H4 (cell line): ENCODE measurements at places on chromosomes 3 and 15.
A peak's percentile ranks its signal among the peaks of the same experiment; 100 is the strongest.

DNA sequence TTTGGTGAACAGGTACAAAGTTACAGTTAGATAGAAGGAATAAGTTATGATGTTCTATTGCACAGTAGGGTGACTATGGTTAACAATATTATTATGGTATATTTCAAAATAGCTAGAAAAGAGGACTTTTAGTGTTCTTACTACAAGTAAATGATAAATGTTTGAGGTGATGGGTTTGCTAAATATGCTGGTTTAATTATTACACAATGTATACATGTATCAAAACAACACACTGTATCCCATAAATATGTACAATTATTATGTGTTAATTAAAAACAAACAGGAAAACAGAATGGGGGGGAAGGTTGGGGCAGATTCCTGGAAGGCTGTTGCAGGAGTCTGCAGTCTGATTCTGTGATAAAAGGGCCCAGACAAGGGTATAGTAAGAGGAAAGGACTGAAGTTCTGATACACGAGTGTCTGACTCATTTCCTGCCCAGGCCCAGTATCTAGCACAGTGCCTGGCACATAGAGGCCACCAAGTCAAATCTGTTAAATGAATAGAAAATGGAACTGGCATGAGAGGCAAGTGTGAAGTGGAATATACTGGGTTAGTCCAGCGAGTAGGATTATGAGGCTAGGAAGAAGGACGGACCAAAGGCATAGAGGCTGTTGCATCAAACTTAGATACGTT, 7.2 kb upstream of the ENTPD3 start:
- no peak for DNase-seq

DNA sequence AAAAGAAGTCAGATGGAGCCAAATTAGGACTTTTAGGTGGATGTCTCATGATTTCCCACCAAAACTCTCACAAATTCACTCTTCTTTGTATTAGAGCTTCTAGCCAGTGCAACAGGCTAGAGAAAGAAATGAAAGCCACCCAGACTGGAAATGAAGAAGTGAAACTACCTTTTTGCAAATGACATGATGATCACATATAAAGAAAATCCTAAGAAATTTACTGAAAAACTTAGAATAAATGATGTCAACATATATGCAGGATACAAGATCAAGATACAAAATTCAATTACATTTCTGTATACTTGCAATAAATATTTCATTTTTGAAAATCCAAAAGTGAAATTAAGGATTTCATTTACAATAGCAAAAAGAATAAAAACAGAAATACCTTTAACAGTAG, 110.8 kb downstream of the LRIG1 start:
- DNase-seq, result no peak

DNA sequence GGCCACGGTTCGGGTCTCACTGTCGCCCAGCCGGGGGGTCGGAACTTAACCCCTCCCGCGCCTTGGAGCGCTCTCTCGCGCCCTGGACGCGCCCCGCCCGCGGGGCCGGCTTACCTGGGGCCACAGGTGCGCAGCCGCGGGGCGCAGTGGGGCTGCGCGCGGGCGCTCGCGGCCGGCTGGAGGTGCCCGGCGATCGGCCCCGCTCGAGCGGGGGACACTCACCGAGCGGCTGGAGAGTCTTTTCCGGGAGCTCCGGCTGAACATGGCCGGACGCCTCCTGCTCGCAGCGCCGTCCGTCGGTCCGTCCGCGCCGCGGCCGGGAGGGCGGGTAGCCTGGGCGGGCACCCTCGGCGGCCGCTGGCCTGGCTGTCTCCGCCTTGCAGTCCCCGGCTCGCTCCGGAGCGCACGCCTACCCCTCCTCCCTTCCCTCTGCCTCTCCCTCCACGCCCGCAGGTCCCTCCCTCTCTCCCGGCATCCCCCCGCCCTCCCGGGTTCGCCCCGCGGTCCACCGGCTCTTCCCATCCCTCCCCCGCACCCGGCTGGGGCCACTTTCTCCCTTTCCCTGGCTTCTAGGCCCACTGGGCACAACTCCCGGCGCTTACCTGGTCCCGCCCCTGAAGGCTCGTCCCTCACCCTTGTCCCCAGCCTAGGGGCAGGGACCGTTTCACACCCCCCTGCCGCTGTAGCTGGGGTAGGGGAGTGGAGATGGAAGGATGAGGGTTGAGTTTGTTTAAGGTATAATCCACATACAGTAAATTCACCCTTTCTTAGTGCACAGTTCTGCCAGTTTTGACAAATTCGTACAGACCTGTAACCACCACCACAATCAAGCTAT, 220.1 kb upstream of the PRICKLE2 start:
- no peak for DNase-seq

GRCh38 chr15:42121021-42121420, 26.7 kb upstream of the PLA2G4D start:
- no peak for DNase-seq

GRCh38 chr15:39884351-39884750, 35.7 kb downstream of the GPR176 start:
- DNase-seq, result no peak

GRCh38 chr15:60480149-60480548, 1.2 kb upstream of the ICE2 start:
- no peak for DNase-seq

GRCh38 chr3:27380433-27381357, 11.5 kb upstream of the NEK10 start:
- no peak for DNase-seq

- DNase-seq, result no peak
Measured at GRCh38 chr3:170196833-170197232, 15.3 kb upstream of the PHC3 start.

GRCh38 chr3:162337630-162338029, 841.0 kb downstream of the OTOL1 start:
- DNase-seq, result peak; percentile 11

- no peak for DNase-seq
Measured at GRCh38 chr15:68606375-68606774, 27.6 kb downstream of the CORO2B start.

- DNase-seq, result no peak
Measured at GRCh38 chr15:67551207-67551743, 8.8 kb downstream of the MAP2K5 start.

GRCh38 chr3:143538577-143538981, 309.7 kb downstream of the SLC9A9 start:
- no peak for DNase-seq

DNA sequence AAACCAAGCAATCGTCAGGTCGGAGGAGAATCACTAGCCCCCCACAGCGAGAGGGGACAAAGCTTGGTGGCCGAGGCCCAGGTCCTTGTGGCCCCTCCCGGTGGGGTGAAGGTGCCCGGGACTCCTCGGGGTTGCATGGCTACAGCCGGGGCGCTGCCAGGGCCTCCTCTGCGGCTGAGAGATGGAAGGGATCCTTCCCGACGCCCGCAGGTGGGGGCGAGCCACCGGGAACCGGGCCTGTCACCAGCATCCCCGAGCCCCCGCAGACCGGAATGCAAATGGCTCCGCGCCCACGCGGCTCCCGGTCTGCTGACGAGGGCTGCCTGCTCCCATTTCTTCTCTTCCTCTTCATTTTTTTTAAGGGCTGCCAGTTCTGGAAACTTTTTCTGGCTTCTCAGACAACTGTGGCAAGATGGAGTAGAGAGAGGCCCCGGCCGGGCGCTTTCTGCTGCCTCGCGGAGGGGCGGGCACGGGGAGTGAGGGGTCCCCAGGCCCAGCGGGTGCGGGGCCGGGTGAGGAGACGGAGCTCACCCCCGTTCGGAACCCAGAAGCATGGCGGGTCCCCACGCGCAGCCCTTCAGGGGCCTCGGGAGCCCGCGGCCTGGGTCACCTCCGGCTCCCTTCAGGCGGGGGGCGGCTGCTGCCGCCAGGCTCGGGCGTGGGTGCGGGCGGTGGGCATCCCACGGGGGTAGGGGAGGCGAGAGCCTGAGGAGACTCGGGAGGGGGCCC, 27.5 kb downstream of the MELTF start:
- DNase-seq, result no peak

DNA sequence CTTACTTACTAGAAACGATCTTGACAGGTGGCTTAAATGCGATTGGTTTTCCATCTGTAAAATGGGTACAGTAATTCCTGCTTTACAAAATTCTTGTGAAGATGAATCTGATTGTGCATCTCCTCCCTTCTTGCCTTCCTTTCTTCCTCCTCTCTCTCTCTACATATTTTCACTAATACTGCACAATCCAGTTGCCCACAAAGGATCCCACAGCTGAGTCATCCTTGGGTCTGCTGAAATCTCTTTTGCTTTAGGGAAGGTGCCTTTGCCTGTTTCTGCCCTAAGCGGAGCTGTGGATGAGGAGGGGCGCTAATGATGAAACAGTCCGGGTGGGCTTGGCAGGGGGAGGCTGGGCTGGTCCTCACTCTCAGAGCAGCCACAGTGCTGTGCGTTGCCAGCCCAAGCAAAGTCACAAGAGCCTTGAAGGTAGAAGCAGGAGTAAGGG, 46.1 kb downstream of the AMOTL2 start:
- DNase-seq, result peak; percentile 93

- peak; percentile 46 for DNase-seq
Measured at GRCh38 chr3:160331127-160331937, 67.7 kb downstream of the IFT80 start.

GRCh38 chr3:24915639-24916038, 421.0 kb upstream of the THRB start:
- no peak for DNase-seq

DNA sequence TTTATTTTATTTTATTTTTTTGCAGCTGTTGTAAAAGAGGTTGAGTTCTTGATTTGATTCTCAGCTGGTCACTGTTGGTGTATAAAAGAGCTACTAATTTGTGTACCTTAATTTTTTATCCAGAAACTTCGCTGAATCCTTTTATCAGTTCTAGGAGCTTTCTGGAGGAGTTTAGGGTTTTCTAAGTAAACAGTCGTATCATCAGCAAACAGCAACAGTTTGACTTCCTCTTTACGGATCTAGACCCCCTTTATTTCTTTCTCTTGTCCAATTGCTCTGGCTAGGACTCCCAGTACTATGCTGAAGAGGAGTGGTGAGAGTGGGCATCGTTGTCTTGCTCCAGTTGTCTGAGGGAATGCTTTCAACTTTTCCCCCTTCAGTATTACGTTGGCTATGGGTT, 165.8 kb upstream of the KCNMB2 start:
- DNase-seq, result no peak

DNA sequence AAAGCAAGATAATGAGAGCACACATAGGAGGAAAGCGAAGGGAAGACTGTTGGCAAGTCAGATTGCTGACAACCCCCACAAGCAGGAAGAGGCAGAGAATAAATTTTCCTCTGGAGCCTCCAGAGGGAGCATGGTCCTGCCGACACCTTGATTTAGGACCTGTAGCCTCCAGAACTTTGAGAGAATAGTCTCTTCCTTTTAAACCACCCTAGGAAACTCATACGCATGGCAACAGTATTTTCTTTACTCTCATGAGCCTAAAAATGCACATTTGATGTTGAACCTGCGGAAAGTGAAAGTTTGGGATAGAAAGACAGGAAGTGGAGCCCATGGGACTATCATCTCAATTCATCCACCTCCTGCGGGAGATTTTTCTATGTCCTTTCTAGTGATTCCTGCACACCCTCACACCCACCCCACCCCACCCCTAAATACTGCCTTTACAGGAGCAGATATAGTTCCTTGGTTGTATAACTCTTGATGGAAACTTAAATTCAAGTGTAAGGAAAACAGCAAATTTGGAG, 116.7 kb upstream of the LPP start:
- DNase-seq, result peak; percentile 66

DNA sequence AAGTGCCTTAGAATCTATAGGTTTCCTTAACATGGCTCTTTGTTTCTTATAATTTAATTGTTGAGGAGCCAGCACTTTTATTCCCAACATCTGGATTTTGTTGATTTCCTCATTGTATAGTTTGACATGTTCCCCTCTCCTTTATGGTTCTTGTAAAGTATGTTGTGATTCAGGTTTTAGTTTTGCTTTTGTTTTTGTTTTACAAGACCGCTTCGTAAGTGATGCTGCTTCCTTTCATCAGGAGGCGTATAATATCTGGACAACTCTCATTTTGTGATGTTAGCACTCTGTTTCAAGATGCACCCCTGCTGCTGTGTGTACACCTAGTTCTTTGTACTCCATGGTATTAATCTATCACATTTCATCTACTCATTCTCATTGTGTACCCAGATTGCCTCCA, 48.7 kb downstream of the SLC49A4 start:
- no peak for DNase-seq

DNA sequence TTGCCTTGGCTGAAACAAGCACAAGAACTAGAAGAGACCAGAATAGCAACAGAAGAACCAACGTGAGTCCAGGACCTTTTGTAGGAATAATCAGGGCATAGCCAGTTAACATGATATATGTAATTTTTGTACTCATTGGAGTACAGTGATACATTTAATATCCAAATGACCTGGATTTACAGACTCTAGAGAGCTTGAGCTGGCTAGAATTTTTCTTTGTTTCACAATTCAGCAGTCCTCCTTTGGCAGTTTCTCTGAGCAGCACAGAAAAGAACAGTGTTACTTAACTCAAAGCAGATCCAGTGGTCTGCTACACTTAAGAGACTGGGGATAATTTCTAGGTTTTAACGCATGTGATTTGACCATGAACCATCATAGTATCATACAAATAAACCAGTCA, 245.7 kb downstream of the ADAMTSL3 start:
- no peak for DNase-seq

GRCh38 chr15:80769153-80769828, 9.9 kb upstream of the CEMIP start:
- DNase-seq, result no peak

- peak; percentile 44 for DNase-seq
Measured at GRCh38 chr15:31799715-31800321, 230.5 kb upstream of the CHRNA7 start.

- no peak for DNase-seq
Measured at GRCh38 chr3:9951962-9952805, at the start of gene PRRT3. TSS of gene PRRT3 (minus strand) at chr3:9952408. CDS start at chr3:9950115, 2,293 bp downstream.

DNA sequence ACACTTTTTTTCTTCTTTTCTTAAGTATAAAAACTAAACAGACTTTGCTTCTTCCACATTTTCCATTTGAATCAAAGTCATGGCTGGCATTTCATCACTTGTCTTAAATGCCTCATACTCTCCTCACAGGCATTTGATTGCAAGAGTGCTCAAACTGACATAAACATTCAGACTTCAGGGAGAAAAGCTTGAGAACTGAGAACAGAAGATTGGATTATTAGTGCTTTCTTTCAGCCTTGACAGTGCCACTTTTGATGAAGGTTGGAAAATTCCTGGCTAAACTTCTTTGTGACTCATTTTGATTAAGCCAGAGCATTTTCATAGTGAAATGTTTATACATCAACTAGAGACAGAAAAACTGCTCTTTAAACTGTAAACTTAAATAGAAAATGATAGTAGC, 544.4 kb downstream of the DIPK2A start:
- DNase-seq, result no peak

GRCh38 chr3:87145553-87145952, 81.6 kb upstream of the CHMP2B start:
- peak; percentile 13 for DNase-seq

DNA sequence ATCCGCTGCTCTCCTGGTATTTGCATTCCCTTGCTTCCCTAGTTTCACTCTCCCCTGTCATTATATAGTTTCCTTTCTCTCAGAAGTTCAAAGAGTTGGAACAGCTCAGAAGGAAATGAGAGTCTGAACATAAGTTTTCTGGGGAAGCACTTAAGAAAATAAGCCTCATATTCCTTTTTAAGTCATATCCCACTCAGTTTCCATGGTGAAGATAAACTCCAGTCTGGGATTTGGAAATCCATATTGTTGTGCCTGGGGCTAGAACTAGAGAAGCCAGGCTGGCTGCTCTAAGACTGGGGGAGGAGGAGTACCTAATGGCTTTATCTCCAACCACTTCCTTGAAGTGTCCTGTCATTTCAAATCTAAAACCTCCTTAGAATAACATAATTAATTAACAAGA, 134.2 kb upstream of the ALCAM start:
- no peak for DNase-seq

GRCh38 chr15:61057376-61057775, 171.7 kb downstream of the RORA start:
- no peak for DNase-seq
